CD4-positive, alpha-beta T cell (primary cell): ENCODE measurements at places on chromosomes 2 and 18.

- no peak for DNase-seq
Measured at GRCh38 chr18:57942493-57942892, 101.5 kb upstream of the NEDD4L start.

DNA sequence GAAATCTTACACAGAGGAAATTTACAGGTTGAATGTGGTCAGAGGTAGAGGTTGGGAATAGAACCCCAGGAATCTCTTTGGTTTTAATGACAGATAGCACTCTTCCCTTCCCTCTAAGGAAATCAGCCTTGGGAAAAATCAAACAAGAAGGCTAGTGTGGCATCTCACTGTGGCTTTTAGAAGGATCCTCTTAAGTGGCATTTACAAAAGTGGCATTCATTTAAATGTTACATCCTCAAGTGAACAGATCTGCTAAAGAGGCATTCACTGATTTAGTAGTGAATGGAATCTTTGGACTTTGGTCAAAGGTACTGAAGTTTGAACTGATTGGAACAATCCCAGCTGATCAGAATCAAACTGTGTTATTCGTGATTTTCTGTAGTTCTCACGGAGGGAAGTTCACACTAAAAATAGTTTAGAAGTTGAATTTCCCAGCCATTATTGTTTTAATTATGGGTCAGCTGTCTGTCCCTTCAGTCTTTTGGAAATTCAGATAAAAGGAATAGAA is 136.5 kb upstream of the FN1 start:
- no peak for DNase-seq

DNA sequence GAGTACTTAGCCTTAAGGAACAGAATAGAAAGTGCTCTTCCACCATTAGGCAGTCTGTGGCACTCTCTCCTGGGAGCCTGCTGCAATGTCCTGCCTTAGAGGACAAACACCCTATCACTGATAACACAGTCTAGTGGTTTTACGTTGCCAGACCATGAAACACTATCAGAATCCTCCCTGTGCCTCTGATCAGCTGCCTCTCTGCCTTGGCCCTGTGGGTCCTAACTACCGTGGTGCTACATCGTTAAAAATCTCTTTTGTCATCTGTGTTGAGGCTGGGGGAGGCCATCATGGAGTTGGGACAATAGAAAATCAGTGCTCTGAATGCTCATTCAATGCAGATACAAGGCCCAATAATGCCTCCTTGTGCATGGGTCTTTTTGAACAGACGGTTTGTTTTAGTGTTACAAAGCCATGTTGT is 11.9 kb upstream of the APCDD1 start:
- no peak for DNase-seq

GRCh38 chr2:127403460-127403859 is 14.8 kb upstream of the PROC start:
- no peak for DNase-seq

- DNase-seq, result no peak
Measured at GRCh38 chr2:108605947-108606346, 71.7 kb downstream of the LIMS1 start.

- no peak for DNase-seq
Measured at GRCh38 chr18:60873708-60874107, 459.5 kb upstream of the CDH20 start.

DNA sequence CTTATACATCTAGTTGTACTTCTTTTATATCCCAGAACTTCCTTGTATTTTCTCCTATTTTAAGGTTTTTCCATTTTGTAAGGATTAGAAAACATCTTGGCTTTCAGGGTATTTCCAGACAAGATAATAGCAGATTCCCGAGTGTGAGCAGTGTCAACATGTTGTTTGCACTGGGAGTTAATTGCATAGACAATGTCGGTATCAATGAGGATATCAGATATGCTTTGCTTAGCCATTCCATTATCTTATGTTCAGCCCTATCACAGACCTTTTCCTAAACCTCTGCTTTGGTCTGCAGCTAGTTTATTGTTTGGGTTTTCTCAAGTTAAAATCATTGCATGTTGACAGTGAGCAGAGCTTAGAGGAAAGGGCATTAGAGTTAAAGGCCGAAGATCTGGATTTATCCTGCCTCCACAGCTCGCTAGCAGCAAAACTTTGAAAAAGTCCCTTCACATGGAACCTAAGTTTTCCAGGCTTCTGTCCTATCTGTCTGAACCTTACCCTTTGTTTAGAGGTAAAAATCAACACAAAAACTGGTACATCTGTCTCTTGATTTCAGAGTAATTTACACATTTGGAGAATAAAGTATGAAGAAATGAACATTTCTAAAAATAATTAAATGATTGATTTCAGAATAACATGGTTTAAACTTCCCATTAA is 355.4 kb downstream of the KIAA1328 start:
- no peak for DNase-seq

DNA sequence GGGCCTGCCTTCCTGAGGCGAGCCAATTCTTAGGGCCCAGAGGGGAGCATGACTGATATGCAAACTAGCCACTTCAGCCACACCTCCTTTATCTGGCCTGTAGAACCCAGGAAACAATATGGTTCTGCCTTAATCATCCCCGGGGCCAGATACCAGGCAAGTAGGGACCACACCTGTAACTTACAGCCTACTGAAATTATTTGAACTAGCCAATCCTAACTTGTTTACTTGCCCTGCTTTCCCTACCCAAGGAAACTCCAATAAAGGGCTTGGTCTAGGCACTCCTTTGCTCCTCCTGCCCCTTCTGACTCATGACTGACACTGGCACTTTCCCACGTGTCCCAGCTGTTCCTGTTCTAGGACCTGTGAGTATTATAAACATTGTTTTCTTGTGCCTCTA is 57.6 kb downstream of the MYOM1 start:
- no peak for DNase-seq

GRCh38 chr18:70469916-70470315 is 181.1 kb downstream of the SOCS6 start:
- no peak for DNase-seq

DNA sequence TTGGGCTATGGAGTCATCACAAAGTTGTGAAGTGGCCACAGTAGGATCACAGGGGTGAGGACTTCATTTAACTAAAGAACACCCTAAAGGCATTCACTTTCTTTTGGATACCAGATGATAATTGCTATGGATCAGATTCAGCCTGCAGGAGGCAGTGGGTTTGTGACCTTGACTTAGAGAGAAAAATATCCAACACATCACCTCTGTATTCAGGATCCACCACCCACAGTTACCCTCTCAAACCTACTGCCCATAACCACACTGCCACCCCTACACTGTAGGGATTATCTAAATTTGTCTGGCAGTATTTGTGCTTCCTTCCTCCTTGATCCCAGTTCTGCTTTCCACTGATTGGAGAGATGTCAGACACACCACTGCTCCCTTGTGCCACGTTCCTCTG is 269.4 kb downstream of the MYCN start:
- no peak for DNase-seq

GRCh38 chr2:83340424-83340823 is 1118.7 kb downstream of the SUCLG1 start:
- peak; percentile 32 for DNase-seq

GRCh38 chr2:88136817-88137216 is 9.0 kb upstream of the FABP1 start:
- DNase-seq, result no peak

DNA sequence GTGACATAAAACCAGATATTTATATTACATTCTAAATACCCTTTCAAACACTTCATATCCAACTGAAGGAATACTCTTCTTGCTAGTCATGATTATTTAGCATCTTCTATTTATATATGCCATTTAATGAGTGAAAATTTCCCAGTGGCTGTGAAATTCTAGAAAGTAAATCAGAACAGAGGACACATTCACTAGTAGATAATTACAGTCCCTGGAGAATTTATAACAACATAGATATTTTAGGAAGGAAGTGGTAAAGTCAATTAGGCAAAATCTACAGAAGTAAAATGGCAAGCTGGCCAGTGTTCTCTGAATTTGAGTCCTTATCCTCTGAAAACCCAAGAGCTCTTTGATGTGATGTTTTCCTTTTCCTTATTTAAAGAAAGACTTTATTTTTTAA is 121.8 kb downstream of the PMAIP1 start:
- no peak for DNase-seq

GRCh38 chr2:89851583-89851905 is 1160.1 kb downstream of the RPIA start:
- no peak for DNase-seq

- no peak for DNase-seq
Measured at GRCh38 chr18:5237083-5237722, 40.1 kb upstream of the AKAIN1 start.

DNA sequence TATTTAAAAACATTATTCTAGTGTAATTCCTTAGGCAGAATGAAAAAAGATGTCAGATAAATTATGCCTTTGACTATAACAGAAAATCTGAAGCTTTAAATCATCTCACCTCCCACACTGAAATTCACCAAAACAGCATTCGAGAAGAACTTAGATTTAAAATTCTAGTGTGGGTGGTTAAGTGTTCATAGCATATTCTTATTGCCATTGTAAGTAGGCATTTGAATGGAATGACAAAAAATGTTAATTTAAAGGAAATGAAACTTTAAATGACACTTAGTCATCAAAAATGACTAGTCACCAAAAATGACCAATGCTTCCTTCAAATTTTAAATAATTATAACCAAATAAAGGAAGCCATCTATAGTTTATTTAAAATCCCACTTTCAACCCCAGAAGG is 7.0 kb upstream of the ZNF407 start:
- DNase-seq, result no peak

DNA sequence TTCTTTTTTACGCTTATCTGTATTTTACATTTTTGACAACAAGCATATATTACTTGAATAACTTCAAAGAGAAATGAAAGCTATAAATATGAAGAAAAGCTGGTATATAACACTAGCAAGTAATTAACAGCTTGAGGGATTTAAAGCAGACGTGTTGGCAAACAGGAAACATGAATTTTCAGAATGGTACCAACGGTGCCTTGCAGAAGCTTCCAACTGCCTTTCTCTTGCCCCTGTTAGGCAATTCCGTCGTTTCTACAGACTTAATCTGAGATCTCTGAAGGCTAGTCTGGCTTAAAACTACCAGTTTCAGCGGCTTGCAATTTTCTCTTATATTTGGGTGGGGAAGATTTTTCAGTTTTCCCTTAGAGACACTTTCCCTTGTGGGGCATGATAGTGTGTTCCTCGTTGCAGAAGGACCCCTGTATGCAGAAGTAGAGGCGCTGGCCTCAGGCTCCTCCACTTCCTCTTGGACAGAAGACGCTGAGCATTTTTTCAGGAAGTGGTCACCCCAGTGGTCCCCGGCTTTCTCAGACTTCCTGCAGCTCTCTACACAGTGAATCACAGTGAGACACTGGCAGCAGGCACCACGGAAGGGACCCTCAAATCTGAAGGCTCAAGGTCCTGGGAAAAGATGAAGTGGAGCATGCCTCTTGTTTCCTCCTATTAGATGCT is 56.2 kb upstream of the SLC16A14 start:
- no peak for DNase-seq

DNA sequence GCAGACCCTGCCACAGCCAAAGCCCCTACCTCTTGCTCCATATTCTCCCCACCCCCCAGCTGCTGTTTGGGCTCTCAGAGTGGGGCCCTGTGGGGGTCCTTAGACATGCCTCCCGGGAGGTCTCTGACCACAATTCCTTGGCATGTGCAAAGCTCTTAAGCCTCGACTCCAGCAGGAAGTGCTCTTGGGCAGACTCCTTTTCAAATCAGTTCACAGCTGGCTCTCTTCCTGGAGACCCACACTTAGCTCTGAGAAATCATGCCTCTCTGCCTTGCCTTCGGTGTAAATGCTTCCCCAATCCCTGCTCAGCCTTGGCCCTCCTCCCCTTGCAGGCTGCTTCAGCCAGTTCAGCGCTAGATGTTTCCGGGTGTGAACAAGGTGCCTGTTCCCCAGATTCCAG is 46.9 kb downstream of the NGEF start:
- no peak for DNase-seq

- no peak for DNase-seq
Measured at GRCh38 chr2:119248751-119249150, 25.1 kb downstream of the STEAP3 start.

GRCh38 chr2:75379476-75380210 is 180.3 kb upstream of the TACR1 start:
- no peak for DNase-seq
